Stimulated activated CD8-positive, alpha-beta memory T cell treated with anti-CD3 and anti-CD28 coated beads, Interleukin-7, amount 100 ng/mL, for 48 hours (primary cell): ENCODE measurements at places on chromosomes 1 and 21.

DNA sequence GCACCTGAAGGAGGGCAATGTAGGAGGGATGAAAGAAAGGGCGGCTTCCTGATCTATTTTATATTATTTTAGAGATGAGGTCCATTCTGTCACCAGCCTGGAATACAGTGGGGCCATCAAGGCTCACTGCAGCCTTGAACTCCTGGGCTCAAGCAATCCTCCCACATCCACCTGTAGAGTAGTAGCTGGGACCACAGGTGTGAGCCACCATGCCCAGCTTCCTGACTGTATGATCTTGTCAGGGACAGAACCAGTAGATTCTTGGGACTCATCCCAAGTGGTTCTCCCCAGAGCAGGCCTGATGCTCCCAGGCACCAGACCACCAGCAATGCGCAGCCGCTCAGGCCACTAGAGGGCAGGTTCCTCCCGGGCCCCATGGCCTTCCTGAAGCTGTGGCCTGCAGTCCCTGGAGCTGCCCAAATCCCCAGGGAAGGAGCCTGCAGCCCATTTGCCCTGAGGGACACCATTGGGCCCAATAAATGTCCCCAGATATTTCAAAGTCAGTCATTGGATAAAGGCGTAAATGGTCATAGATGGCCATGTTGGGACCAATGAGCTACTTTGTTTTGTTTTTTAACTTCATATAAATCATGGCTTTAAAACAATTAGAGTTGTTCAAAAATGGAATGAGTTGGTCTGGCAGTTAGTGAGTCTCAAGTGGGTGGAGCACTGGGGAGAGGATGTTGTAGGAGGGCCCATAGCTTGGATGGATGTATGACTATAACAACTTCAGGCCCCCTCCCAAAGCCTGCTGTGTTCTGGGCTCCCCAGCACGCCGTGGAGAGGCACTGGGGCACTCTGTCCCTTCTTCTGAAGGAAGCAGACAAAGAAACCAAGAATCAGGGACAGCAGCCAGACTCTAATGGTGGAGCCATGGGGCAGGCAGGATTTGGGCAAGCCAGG lies 44.7 kb upstream of the GOLT1A start:
- DNase-seq: peak; percentile 8

GRCh38 chr1:6268415-6268814 lies 7.5 kb upstream of the GPR153 start:
- DNase-seq: no peak

DNA sequence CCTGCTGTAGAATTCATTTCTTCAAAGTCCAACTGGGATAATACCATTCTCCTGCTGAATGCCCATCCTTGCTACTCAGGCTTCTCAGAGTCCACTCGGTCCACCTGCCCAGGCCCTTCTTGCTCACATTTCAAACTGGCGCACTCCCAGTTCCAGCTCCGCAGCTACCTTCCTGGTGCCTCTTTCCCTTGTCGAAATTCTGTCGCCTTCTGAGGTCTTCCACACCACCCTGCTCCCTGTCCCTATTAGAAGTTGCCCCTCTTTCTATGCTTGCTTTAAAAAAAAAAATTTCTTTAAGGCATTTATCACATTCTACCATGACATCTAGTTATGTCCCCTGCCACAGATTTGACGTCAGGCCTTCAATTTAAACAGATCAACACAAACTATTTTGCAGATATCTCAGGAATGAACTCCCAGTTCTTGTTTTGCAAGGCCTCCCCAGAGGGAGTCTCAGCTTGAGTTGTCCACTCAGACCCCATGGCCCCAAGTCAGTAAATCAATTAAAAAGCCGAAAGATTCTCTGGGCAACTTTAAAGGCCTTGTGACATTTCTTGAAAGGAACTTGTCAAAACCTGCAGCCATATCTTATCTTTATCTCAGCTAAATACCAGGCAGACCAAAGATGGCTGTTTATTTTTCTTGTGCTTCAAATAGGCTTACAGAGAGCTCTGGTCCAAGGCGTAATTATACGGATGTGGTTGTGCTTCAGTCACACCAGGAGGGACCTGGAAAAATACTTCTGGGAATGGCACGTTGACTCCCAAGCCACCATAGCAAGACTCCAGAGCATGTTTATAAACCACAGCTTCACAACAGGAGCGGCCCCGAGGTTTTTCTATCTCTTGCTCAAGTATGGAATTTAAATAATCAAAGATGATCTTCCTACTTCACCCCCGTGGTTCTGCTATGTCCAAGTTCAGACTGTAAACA lies 2.2 kb downstream of the FAM89A start:
- no peak for DNase-seq

DNA sequence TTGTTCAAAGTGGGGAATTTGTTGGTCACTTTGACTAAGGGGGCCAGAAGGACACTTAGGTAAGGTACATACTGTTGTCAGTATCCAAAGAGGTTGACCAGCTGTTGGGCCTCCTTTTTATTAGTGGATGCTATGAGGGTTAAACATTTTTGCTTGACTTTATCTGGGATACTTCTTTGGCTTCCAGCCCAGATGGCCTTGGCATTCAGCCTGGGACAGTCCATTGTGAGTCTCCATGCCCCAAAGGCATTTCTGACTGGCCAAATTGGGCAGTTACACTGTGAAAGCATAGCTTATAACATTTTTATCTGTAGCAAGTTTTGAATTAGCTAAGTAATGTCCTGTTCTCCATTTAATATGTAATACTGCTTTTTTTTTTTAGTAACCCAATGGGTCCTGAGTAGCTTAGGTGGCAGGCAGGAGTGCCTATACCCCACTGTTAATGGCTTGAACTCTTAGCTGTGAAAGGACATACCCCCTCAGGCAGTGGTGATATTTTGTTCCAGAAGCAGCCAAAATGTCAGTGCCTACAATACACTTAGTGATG lies 35.4 kb upstream of the CD1D start:
- DNase-seq: no peak

- DNase-seq: no peak
These were observed 5.4 kb upstream of the TENT5C start for GRCh38 chr1:117600325-117600943.

DNA sequence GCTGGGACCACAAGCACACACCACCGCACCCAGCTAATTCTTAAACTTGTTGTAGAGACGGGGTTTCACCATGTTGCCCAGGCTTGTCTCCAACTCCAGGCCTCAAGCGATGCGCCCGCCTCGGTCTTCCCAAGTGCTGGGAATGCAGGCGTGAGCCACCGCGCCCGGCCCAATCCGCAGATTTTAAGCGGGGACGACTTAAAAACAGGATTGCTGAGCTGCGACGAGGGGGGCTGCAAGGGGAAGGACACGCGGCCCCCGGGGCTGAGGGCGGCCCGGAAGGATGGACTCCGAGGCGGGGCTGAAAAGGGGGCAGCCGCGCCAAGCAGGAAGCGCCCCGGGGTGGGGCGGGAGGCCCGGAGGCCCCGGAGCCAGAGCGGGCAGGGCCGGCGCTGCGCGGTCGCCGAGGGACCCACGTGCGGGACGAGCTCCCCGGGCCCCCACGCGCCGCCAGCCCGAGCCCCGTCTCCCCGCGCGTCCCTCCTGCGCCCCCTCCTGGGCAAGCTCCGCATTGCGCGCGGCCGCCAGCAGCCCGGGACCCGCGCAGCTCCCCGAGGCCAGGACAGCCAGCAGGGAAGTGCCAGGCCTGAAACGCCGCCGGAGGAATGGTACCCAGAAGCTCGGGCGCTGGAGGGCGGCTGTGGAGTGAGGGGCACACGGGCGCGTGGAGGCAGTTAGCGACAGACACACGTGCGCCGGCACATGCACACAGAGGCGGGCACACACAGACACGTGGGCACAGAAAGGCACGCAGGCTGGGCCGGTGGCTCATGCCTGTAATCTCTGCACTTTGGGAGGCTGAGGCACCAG lies 5.5 kb upstream of the PRKCZ start:
- peak; percentile 43 for DNase-seq

DNA sequence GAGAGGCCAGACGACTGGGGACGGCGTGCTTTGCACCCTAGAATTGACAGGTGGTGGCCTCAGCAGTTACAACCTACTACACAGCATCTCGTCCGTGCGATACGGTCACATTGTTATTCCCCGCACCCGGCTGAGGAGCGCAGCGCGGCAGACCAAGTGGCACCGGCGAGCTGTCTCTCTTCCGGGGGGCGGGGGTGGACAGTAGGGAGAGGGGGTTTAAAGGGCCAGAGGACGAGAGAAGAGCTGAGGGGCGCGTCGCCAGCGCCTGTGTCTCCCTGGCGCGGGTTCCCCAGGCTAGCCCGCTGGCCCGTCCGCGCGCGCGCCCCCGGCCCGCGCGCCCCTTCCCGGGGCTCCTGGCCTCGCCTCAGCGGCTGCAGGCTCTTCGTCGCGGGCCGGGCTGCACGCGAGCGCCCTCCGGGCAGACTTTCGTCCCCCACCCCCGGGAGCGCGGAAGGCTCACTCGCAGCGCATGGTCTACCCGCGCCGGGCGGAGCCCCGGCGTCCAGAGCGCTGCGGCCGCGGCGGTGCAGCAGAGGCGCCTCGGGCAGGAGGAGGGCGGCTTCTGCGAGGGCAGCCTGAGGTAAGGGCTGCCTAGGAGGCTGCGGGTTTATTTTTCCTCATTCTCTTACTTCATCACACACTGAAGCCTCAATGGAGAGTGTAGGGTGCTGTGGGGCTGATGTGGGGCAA lies at the start of gene PDE4B:
PDE4B (plus strand) TSS at position 227 of the 690 bp plus-strand sequence.
- no peak for DNase-seq

GRCh38 chr1:226549937-226550671 lies 1.5 kb downstream of the STUM start:
- no peak for DNase-seq

GRCh38 chr1:171220581-171221054 lies 27.7 kb upstream of the FMO1 start:
- no peak for DNase-seq

DNA sequence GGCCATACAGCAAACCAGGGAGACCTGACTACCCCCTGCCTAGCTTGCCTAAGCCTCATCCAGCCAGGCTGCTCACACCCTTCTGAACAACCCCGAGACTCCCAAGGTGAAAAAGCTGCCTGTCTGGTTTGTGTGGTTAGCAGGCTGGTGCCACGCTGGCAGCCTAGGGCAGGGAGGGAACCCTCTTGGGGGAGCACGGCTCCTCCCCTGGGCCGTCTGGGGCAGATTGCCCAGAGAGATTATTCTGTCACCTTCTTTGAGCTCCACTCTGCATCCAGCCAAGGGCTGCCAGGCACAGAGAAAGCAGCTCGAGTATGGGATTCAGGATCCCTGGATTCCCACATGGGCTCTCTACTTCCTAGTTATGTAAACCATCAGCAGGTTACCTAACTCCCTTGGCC lies 27.5 kb upstream of the TCEA3 start:
- DNase-seq: no peak

- no peak for DNase-seq
These were observed 18.3 kb upstream of the MAB21L3 start for GRCh38 chr1:116092752-116093489.

GRCh38 chr1:220511785-220512184 lies 16.2 kb upstream of the MARK1 start:
- no peak for DNase-seq

DNA sequence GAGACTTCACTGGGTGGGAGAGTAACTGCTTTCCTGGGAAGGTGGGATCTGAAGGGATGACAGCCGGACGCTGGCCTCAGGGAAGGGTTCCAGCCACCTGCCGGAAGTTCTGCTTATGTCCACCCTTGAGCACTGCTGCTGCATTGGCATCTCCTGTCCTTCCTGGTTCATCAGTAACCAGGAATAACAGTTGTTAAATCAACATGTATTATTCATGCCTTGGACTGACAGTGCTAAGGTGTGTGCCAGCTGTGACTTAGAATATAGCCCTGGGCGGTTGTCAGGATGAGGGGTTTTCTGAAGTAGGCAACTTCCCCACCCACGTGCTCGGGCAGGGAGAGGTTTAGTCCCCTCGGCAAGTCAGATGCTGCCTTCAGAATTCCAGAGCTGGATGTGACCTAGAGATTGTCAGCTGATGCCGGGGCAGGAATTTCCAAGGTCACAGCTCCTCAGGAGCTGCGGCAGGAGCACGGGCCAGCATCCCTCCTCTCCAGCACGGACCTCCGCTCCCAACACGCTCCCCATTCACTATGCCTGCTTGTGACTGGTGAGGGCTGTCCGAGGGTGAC lies 17.9 kb downstream of the CLDN14 start:
- DNase-seq: no peak

GRCh38 chr1:214198571-214198970 lies 82.4 kb upstream of the SMYD2 start:
- no peak for DNase-seq

GRCh38 chr1:172697534-172698002 lies 38.7 kb downstream of the FASLG start:
- no peak for DNase-seq

DNA sequence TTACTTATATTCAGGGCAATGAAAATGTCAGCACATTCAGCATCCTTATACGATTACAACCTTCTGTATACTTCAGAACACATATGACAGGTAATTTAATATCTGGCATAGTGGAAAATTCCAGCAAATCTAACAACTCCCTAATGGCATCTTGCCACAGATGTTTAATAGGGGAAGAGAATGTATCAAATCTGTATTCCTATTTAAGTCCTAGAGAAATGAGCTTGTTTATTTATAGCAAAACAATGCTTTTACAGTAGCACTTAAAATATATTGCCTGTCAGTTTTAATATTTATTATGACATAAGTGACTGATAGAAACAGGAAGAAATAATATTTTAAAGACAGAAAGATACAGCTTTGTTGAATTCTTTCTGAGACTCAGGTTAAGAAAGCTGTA lies 1101.8 kb upstream of the B3GALT2 start:
- no peak for DNase-seq

DNA sequence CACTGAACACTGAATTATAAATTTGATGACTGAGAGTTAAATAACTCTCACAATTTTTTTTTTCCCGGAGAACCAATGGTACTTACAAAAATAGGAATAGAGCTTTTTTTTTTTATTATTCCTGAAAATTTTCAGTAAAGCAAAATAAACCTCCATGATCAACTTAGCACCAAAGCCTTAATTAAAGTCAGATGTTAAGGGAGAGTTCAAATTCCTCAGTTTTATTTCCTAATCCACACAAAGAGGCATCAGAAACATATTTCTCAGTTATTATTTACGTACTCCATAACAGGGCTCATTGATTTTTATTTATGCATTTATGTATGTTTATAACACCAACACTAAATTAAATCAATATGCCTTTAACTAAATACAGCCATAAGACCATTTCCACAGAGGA lies 55.5 kb downstream of the PLPPR5 start:
- DNase-seq: no peak

- no peak for DNase-seq
These were observed 90.4 kb downstream of the PAX7 start for GRCh38 chr1:18721041-18721440.

- DNase-seq: no peak
These were observed 11.6 kb upstream of the CLSTN1 start for GRCh38 chr1:9835404-9835757.
